ENCODE measurements at places on chromosomes 7 and 10.

DNA sequence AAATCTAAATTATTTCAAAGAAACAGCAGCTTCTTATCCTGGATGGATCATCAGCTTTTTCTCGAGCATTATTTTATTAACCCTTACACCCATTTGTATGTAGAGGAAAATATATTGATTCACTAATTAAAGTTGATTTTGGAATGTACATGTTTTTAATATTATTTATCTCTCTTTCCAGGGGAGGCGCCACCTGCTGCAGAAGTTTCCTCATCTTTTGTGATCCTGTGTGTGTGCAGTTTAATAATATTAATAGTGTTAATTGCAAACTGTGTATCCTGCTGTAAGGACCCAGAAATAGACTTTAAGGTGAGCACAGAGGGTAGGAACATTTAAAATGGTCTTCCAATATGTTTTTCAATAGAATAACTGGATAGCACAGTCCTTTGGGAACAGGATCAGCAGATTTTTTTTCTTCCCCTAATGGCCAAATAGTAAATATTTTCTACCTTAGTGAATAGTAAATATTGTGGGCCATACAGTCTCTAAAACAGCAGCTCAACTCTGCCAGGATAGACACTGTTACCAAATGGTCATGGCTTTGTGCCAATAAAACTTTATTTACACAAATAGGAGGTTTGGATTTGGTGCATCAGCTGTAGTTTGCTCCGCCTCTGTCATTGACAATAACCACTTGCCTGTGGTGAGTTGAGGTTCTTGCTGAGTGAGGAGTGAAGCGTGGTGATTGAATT is 30.6 kb downstream of the LMTK2 start:
- no peak for DNase-seq

DNA sequence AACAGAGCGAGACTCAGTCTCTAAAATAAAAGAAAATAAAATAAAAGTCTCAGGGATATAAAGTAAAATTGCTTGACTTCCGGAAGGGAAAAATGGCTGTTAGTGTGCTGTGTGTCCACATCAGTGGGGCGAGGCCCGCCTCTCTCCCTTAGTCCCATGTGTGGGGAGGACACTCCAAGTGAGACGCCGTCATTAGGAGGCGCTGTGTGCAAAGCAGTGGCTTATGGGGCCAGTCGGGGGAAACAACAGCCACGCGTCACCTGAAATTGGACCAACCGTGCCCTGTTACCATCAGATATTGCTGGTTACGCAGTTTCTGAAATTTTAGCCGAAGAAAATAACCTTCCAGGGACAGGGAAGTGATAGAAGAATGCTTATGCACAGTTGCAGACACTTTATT is 15.8 kb downstream of the SFXN4 start:
- DNase-seq, result no peak

- DNase-seq, result no peak
Observed at GRCh38 chr10:86348321-86349210, 18.0 kb downstream of the GRID1 start.

DNA sequence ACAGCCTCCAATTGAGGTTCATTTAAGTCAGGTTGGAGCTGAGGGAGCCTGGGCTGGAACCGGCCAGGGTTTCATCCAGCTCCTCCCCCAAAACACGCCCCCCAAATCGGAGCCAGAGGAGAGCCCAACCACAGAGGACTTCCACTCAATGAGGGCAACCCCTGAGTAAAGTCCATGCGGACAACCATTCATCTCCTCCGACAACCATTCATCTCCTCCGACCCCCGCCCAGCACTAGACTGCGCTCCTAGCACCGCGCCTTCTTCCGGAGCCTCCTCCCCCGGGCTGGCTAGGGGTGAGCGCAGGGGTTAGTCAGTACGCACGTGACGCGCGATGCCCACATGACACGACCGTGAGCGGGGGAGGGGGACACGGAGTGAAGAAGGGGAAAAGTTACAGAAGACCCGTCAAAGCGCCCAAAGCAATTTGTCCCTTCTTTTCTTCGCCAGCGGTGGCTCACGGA is 1.4 kb downstream of the MAGI2 start:
- no peak for DNase-seq

DNA sequence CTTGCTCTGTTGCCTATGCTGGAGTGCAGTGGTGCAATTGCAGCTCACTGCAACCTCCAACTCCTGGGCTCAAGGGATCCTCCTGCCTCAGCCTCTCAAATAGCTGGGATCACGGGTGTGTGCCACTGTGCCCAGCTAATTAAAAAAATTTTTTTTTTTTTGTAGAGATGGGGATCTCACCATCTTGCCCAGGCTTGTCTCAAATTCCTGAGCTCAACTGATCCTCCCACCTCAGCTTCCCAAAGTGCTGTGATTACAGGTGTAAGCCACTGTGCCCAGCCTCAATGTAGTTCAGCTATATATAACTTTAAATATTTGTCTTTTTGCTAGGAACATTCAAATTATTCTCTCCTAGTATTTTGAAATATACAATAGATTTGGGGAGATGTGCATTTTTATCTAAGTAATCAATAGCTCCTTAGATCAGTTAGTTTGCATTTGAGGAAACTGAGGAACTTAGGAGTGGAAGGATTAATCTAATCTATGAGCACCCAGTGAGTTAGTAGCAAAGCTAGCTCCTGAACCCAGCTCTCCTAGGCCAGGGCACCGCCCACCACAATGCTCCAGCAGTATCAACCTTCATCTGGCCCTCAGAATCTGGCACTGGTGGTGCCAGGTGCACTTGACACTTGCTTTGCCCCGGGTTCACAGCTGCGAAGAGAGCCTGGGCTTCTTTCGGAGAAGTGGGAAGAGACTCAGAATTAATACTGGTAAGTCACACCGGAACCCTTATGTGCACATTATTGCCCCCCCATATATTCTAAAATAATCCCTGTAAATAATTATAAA is 5.9 kb upstream of the LRMDA start:
- no peak for DNase-seq

DNA sequence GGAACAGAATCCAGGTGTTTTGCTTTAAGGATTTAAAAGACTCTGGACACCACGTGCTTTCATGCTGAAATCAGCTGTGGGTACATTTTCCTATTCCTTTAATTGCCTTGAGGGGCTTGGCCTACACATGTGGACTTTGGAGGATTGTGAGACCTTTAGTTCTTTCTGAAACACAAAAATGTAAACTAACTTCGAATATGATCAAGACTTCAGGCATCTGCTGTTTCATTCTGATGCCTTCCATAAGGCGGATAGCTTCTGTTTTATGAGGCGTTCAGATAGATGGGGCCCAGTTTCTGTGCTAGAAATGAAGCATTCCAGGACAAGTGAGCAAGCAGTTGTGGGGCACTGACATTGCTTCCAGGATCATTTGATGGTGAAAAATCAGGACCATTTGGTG is 1.5 kb upstream of the NOBOX start:
- DNase-seq, result no peak

- no peak for DNase-seq
Observed at GRCh38 chr7:2802504-2803341, 41.4 kb downstream of the GNA12 start.

DNA sequence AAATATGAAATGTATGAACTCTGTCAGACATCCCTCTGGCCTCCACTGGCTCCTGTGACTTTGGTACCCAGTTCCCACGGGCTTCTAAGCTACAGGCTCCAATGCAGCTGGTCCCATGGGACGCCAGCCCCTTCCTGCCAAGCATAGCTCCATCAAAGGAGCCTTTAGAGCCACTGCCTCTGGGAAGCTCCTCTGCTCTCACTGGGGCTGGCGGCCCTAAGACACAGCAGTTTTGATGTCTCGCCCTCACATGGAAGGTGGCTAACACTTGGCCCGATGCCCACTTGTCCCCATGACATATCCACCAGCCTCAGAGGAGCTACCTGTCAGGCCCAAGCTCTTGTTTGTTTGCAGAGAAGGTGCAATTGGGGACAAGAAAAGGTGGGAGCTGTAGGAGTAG is 453.7 kb upstream of the LRRN3 start:
- no peak for DNase-seq

- DNase-seq, result no peak
Observed at GRCh38 chr7:98669329-98670000, 52.4 kb downstream of the NPTX2 start.

DNA sequence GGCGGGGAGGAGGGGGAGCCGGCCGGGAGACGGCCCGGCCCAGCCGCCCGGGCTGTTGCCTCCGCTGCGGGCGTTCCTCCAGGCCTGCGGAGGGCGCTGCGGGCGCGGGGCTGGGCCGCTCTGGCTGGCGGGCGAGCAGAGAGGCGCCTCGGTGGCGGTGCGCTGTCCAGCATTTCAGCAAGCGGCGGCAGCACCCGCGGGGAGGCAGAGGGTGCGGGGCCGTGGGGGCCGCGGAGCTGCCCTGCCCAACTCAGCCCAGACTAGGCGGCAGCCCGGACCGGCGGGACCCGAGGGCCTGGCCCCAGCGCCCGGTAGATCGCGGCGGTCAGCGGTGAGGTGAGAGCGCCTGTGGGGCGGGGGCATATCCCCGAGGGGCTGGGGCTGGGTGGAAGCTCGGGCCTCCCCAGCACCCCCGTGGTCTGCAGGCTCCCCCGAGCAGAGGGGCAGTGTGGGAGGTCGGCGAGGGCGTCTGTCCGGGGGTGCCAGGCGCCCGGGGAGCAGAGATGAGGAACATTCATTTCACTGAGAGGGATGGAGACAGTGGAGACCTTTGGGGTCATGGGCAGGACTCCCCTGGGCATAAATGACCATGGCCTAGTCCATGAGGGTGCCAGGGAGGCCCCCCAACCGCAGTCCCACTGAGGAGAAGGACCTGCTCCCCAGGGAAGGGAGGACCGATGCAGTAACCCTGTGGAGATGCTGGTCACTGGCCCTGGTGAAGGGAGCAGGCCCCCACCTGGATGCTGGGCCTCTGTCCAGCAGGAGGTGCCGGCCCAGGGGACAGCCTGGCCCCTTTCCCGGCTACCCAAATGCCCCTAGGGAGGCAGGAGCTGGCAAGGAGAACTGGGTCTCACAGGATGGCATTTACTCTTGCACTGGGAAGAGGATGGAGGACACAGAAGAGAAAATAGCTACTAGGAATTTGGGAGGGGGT is at the start of gene SRRM3:
TSS of gene SRRM3 (plus strand) at position 165 of the 934 bp plus-strand sequence. CDS start 33,171 bp downstream, outside the sequence.
- DNase-seq, result peak; percentile 79

DNA sequence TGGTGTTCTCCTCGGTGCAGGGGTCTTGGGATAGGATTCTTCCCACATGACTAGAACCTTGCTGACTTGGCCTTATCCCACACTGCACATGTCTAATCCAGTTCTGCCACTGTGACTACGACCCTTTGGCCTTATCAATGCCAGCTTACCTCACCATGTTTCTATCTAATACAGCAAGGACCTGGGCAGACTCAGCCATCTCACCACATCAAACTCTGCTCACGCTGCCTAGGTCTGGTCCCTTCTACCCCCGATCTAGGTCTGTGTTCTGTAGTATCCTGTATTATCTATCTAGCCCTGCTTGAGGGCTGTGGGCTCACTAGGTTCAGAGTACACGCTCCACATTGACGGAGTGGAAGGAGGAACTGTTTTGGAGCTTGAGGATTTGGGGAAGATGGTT is 282.4 kb downstream of the HPSE2 start:
- no peak for DNase-seq

DNA sequence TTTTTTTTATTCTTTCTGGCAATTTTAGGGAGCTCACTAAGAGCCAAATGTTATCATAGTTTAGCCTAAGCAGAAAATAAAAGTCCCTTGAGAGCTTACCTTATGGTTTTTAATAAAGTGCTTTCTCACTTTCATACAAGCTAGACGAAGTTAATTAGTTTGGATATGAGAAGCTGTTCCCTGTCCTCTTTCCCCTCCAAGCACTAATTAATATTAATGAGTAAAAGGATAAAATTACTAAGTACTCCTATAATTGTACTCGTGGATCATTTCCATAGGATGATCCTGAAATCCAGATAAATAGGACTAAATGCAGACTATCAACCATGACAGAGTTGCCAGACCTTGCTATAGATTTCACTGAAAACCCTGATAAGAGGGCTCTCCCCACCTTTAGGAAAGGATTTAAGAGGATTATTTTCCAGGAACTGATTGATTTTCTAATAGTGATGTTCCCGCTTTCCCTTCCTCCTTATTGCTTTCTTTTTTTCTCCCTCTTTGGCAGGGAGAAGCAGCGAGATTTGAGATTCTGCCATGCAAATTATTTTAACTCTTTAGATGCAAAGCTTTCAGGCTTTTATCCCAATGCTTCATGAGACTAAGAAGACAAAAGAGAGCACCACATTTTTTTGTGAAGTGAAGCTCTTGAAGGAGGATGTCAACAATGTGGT is 58.3 kb upstream of the HECW1 start:
- DNase-seq, result no peak

DNA sequence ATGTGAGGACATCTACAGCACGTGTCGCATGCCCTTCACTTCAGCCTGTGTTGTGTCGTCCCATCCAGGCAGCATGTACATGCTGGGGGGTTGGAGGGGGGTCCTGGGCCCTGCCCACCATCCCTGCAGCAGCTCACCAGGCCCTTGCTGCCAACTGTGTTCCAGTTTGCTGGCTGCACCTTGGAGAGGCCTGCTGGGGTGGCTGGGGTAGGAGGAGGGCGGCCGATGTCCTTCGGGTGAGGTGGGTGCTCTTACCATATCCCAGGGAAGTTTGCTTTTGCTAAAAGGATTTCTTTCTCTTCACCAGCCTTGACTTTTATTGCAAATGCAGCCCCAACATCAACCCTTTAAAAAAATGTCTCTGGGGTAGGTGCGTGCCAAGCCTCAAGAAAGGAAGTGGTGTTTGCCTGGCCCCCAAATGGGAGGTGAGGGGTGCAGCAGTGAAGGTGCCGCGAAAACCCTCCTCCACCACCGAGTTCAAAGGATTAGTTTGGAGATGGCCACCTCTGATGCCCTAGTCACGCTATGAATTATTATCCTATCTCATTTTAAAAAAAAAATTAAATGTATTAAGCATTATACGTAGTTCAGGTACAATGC is 165.8 kb upstream of the KLF6 start:
- no peak for DNase-seq
